ENCODE measurements at places on chromosomes 7 and 10. TPM values are rescaled to one million over a fixed set of nuclear protein-coding genes. Genes with fewer than 3 reads are reported as not detected.

Gene APBB1IP
- total RNA-seq = not detected

Gene TAS2R3
- 1.6 TPM for total RNA-seq

Gene SPDYE5
- not detected for total RNA-seq

Gene SAP25
- total RNA-seq = 1.5 TPM

Gene NPC1L1
- total RNA-seq = not detected

Gene CALML5
- total RNA-seq = not detected

Gene TBL2
- 48.0 TPM for total RNA-seq

Gene MBL2
- not detected for total RNA-seq

Gene LRRC4
- 0.70 TPM for total RNA-seq

Gene CPN1
- not detected for total RNA-seq

Gene ANTXRL
- total RNA-seq = not detected

Gene SIRT1
- 23.9 TPM for total RNA-seq

Gene PRKAR2B
- 3.4 TPM for total RNA-seq

Gene SSBP1
- 96.4 TPM for total RNA-seq

Gene FOXI2
- not detected for total RNA-seq

Gene ZNF503
- total RNA-seq = 38.5 TPM

Gene KIF11
- 9.2 TPM for total RNA-seq

Gene LIPF
- total RNA-seq = not detected

All from osteocyte (in vitro differentiated cells).